Left cardiac atrium (tissue), 4 donors: ENCODE measurements at places on chromosomes 2 and 18.

- DNase-seq, result no peak
Measured at GRCh38 chr2:33392366-33392765, 84.1 kb upstream of the RASGRP3 start.

GRCh38 chr2:13021470-13021957, 304.8 kb downstream of the TRIB2 start:
- no peak for DNase-seq

DNA sequence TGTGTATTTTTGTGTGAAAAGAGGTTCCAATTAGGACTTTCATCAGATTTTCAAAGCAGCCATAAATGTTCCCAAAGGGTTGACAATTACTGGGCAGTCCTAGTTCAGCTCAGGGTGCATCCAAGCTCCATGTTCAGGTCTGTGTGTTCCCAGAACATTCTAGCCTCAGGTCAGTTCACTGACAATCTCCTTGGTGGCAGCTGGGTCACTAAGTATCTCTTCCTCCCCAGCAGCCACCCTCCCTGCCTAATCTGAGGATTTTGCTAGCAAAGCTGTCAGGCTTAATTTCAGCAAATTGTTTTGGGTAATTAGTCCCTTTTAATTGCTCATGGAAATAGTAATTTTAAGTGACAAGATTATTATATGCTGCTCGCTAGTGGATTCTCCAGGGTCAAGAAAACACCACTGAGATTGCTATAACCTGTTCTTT, 29.8 kb downstream of the UPP2 start:
- DNase-seq, result no peak

- no peak for DNase-seq
Measured at GRCh38 chr18:4285525-4285924, 169.6 kb downstream of the DLGAP1 start.

DNA sequence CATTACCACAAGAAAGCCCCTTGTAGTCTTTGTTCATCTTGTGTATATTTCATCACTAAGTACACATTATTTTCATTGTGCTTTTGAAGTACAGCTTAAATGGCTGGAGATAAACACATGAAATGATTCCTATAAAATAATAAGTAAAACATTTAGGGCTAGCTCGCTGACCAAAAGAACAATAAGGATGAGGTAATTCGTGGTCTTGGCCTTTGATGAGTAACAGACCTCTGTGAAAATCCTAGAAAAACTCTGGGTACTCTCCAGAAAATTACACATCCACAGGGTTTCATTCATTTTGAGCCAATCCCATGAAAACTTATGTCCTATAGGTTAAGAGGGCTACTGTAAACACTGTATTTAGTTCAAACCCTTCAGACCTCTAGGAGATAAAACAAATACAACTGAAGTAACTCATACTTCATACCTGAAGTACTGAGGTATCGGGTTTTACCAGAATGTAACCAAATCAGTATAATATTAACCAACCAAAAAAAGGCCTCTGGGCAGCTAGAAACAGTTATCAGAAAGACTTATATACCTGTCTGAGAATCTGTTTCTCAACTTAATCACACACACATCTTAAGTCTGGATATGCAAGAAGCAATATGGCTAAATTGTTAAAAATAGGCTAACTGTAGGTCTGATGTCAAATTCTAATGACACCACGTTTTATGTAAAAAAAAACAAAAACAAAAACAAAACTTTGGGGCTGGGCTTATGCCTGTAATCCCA, 31.0 kb downstream of the CFAP36 start:
- no peak for DNase-seq

- DNase-seq, result no peak
Measured at GRCh38 chr2:141133883-141134282, 996.9 kb downstream of the LRP1B start.

DNA sequence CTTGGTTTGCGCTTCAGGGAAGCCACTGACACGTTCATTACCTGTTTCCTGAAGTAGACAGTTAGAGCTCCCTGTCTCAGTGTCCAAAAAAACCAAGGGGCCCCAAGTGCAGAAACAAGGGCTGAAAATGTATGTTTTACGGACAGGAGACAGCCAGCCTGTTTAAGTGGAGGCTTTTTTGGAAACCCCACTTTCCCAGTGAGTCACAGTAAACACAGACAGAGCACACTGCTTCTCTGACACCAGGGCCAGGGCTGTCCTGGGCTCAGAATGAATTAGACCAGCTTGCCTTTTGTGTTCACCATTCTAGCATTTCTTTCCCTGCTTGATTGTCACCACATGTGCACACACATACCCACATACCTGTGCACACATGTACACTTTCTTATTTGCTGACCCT, 128.6 kb downstream of the SH3RF3 start:
- peak; percentile 6 for DNase-seq

DNA sequence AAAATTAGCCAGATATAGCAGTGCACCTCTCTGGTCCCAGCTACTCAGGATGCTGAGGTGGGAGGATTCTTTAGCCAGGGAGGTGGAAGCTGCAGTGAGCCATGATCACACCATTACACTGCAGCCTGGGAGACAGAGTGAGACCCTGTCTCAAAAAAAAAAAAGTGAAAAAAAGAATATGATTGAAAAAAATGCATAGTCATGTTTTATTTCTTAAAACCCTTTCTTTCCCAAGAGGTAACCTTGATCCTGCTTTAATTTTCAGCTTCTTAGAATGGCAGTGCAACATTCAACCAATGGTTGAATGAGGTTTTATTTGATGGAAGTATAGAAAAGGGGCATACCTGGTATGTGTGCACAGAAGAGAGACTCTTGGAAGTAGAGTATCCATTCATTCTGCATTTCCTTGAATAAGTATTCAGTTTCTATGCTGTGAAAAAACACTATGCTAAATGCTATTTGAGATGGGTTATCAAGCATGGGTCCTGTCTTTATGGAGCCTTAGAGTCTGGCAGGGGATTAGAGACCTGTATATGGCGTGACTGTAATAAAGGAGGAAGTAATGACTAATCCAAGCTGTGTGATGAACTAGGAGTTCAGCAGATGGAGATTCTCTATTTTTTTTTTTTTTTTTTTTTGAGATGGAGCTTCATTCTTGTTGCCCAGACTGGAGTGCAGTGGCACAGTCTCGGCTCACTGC, 146.3 kb downstream of the WDSUB1 start:
- DNase-seq, result no peak
